Putamen (tissue), 1 donor: ENCODE measurements at places on chromosomes 6 and 20.

DNA sequence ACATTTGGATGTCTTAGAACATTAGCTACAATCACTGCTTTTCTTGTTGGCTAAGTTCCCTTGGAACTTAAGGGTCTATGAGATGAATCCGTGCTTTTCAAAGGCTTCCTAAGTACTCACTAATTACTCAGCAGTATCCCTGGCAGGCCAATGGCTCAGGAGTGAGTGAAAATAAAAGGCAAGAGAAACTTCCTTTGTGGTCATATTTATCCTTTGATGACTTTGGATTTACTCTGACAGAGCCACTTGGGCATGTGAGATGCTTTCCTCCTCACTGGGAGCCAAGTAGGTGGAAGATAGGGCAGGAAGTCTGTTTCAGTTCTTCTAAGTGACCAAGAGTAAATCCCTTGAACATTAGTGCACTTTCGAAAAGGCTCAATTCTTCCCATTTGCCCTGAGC lies 224.3 kb upstream of the FOXA2 start:
- no peak for DNase-seq

DNA sequence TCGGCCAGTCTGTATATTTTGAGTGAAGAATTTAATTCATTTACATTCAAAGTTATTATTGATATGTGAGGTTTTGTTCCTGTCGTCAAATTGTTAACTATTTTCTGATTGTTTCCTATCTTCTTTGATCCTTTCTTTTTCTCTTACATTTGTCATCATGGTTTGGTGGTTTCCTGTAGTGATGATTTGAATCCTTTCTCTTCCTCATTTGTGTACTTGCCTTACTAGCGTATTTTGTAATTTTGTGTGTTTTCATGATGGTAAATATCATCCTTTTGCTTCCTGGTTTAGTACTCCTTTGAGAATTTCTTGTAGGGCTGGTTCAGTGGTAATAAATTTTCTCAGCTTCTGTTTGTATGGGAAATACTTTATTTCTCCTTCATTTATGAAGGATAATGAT lies 151.7 kb upstream of the CEP162 start:
- no peak for DNase-seq

GRCh38 chr20:17565169-17565845 lies 4.6 kb upstream of the DSTN start:
- DNase-seq, result no peak

GRCh38 chr6:133313068-133313467 lies 71.9 kb downstream of the EYA4 start:
- DNase-seq, result no peak

DNA sequence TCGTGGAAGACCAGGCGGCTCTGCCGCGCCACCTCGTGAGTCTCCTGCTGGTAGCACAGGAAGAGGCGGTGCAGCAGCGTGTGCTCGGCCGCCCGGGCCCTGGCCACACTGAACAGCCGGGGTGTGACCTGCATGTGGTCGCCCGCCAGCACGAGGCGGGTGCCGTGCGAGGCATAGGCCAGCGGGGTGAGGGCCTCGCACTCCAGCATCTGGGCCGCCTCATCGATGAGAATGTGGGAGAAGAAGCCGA lies 7.0 kb downstream of the HELZ2 start:
- no peak for DNase-seq

DNA sequence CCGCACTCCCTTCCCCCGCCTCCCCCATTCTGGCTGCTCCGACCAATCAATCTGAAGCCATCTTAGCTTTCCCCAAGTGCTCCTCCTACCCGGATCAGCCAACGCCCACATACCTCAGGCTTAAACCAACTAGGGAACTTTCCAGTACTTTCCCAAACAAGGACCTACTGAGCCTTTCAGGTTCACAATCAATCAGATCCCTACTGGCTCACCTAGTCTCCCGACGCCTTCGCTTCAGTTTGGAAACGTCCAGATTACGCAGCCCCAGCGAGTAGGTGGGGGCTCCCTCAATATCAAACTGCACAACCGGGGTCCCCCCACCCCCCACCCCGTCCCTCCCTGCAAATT lies 432 bp downstream of the HSPA1L start:
- peak; percentile 98 for DNase-seq
